ENCODE measurements at places on chromosomes 1 and 21.

DNA sequence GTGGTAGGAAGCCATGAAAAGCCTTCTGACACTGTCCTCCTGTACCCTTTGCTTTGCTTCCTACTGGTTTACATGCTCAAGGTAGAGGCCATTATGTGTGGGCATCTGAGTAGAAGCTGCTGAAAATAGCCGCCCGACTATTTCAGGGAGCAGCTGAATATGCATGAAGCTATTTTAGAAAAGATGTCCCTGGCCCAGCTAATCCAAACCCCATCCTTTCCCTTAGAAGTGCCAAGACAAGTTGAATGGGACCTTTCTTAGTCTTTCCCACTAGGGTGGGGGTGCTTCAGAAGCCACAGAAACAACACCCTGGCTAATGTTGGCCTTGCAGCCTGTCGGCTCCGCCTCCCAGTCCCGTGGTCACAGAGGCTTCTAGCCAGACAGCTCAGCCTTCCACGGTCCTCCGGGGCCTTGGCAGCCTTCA is 205.1 kb upstream of the EDN2 start:
- no peak for DNase-seq

GRCh38 chr1:219325368-219325742 is 151.7 kb downstream of the LYPLAL1 start:
- DNase-seq = no peak

GRCh38 chr1:207064561-207064960 is 11.5 kb downstream of the PFKFB2 start:
- no peak for DNase-seq

GRCh38 chr1:85596947-85597346 is 16.4 kb downstream of the CCN1 start:
- DNase-seq = peak; percentile 57

- no peak for DNase-seq
Measured at GRCh38 chr1:22323846-22324504, 127.7 kb upstream of the ZBTB40 start.

DNA sequence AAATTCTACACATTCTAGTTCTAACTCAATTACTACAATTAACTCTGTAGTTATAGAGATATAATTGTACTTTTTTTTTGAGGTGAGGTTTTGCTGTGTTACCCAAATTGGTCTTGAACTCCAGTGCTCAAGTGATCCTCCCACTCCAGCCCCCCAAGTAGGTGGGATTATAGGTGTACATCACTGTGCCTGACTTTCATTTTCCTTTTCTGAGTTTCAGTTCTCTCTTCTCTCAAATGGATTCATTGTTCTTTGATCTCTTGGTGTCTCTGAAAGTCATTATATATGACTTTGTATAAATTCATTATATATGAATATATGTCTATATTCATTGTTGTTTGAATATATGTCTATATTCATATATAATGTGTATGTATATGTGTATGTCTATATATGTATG is 74.0 kb upstream of the GALNT2 start:
- no peak for DNase-seq

DNA sequence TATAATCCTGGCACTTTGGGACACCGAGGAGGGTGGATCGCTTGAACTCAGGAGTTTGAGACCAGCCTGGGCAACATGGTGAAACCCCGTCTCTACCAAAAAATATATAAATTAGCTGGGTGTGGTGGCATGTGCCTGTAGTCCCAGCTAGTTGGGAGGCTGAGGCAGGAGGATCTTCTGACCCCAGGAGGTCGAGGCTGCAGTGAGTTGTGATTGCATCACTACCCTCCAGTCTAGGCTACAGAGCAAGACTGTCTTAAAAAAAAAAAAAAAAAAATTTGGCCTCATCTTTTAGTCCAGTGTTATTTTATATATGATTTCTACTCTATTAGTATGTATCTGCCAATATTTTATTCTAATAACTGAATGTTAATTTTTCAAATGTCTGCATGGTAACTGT is 59.7 kb downstream of the PPP2R5A start:
- DNase-seq = no peak

DNA sequence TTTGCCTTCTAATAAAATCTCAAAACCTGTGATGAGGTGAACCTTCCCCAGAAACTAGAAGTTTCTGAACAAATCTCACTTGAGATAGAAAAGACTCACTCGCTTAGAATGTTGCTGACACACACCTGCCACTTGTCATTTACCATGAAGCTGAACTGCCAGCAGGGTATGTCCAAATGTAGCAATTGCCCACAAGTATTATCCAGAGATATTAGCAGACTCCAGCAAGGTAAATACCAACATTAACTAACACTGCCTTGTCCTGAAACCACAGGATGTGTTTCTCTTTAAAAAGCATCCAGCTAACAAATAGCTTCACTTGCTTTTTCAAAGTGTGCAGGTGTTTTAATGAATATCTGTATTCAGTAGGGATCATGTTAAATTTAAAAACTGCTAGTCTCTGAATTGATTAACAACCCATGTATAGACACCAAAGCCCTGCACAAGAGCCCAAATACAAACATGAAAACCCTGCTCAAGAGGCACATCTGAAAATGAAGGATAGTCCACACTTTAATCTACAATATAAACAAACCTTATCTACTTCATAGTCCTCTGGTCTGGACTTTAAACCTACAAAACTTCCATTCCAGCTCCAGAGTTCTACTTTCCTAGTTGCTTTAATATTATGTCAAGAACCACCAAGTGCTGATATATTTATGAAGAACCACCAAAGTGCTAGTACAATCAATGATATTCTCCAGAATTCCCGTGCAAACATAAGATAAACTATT is 19.3 kb downstream of the KRTAP8-1 start:
- DNase-seq = no peak

DNA sequence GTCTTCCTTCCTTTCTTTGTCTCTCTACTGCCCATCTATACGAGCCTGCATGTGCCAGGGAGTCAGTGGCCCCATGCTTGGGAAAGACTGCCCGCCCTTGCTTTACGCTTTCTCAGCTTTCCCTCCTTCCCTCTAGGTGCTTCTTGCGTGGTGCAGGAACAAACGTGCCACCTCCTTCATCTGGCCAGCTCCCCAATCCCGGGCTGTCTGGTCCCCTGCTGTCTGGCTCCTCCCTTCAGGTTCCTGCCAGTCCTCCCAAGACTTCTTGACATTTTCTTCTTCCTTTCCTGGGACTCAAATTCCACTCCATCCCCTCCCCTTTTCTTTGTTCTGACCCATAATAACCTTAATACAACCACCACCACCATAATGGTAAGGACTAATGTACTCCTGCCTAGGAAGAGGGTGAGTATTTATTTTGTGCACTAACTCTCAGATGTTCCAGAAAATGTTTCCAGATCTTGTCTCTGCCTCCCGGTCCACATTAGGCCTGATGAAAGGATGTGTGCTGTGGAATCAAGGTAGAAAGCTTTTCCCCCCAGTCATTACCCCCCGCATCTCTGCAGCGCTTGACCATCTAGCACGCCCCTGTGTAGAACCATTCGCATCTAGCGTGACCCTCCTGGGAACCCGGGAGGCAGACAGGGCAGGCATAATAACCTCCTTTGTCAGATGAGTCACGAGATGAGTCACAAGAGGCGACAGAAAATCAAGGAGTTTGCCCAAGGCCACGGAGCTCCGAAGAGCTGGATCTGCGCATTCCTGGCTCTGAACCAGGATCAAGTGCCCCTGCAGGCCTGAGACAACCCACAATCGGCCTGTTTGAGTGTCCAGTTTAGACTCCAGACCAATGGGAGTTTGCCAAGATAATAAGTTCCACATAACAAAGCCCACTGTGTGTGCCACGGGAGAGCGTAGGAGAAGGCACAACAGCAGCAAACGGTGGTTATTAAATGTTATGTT is 60.1 kb upstream of the NEK2 start:
- peak; percentile 83 for DNase-seq

DNA sequence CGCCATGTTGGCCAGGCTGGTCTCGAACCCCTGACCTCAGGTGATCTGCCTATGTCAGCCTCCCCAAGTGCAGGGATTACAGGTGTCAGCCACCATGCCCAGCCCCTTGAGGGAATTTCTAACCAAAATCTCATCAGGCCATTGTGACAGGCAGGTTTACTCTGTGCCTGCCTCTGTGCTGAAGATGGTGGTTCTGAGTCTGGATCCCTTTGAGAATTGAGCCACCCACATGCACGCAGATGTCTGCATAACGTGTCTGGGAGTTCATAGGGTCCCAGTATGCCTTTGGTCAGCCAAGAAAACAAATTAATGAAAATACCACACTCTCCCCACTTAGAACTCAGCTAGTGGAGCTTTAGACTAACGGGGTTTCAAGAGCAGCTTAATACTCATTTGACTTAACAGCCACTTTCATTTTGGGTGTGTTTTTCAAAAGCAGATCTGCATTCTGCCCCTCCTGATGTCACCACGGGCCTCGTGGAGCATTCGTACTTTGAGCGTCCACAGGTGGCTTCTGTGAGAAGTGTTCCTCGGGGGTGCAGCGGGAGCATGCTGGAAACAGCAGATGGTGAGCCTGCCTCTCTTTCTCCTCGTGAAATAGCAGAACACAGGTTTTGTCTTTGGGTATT is 45.3 kb downstream of the DIP2A start:
- DNase-seq = no peak

DNA sequence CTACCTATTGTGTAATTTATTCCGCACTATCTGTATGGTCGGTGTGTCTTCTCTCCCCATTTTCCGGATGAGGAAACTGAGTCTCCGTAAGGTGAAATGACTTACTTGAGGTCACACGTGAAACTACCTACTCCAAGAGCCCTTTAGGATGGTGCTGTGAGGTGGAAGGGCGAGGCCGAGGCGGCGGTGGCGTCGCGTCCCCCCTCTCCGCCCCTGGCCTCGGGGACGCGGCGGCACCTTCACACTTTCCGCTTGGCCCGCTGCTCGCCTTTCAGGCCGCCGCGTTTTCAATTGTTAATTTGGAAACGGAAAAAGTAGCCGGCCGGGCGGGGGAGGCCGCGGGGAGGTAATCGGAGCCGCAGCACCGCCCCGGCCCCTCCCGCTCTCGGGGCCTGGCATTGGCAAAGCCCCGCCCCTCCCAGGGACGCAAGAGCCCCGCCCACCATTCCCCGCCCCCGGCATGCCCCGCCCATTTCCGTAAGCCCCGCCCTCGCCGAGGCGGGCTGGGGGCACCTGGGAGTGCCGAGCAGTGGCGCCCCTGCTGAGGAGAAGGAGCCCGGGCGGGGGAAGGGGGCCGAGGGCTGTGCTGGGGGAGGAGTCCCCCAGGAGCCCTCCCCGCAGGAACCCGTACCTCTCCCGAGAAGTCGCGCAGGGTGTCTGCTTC is 18.6 kb downstream of the KCNQ4 start:
- peak; percentile 80 for DNase-seq

DNA sequence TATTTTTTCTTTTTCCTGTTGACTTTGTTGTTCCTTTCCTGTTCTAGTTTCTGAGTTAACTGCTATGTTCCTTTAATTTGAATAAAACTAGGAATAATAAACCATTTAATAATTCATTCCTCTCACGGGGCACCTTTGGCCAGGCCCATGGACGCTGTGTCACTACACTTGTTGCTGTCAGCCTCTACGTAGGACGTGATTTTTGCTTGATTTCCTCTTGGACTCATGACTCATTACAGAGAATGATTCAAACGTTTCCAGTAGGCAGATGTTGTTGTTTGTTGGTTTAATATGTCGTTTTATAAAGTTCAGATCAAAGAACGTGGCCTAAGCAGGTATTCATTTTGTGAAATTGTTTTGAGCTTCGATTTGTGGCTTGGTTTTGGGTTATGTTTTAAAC is 9.1 kb upstream of the SLC19A1 start:
- DNase-seq = peak; percentile 94

Data from dermis blood vessel endothelial cell (primary cell).